T follicular helper cell (primary cell): ENCODE measurements at places on chromosomes 12 and 14.

GRCh38 chr14:68135566-68135965 lies 316.0 kb downstream of the RAD51B start:
- no peak for DNase-seq

GRCh38 chr14:77838831-77839511 lies 39.1 kb downstream of the ADCK1 start:
- no peak for DNase-seq

DNA sequence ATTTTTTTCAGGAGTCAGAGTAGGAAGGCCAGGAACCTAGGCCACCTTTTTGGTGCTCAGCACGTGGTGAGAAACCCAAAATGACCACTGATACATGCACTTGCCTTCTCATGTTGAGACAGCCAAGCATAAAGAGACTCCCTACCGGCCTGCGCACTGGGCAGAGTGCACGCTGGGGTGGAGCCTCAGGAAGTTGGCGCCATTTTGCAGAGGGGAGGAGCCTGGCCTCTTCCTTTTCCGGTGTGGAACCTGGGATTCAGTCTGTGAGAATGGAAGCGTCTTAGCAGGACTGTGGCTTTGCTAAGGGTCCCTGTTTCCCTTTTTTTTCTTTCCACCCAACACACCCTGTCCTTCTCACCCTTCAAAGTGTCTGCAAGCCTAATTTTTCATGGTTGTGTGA lies 62.9 kb upstream of the RTRAF start:
- no peak for DNase-seq

DNA sequence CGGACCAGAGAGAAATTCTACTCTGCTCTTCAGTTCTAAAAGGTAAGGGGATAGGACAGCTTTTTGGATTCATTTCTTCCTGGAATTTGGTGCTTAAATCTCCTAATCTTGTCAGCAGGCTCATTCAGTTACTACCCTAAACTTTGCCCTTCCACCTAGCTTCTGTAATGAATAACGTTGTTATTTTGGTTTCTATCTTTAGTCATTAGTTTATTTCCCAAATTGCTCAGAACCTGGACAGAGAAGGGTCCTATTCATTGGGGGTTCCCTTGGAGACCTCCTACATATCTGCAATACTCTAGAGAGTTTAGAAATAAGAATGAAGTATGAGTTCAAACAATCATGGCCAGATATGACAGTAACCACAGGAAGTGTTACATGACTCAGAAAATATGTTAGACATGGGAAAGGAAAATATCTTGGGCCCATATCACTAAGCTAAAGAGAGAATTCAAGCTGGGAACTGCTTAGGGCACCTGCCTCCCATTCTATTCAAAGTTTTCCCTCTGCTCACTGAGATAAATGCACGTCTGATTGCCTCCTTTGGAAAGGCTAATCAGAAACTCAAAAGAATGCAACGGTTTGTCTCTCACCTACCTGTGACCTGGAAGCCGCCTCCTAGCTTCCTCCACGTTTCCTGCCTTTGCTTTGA lies 87.9 kb downstream of the GAS2L3 start:
- no peak for DNase-seq

DNA sequence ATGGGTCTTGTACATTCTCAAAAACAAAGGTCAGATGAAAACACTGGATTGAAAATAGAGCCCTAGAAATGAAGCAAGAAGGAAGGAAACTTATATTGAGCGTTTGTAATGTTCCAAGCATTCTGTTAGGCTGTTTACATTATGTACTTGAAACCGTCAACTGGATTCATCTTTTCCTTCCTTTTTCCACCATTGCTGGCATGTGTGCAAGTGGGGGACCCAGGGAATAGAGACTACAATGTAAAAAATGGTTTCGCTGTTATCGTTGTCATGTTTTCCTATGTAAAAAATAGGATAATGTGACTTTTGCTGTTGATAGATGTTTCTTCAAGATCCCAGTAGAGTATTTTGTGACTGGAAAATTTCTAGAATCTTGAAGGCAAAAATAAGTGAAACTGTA lies 913.2 kb downstream of the NRXN3 start:
- DNase-seq: no peak

GRCh38 chr12:73984552-73984951 lies 553.1 kb upstream of the ATXN7L3B start:
- no peak for DNase-seq

DNA sequence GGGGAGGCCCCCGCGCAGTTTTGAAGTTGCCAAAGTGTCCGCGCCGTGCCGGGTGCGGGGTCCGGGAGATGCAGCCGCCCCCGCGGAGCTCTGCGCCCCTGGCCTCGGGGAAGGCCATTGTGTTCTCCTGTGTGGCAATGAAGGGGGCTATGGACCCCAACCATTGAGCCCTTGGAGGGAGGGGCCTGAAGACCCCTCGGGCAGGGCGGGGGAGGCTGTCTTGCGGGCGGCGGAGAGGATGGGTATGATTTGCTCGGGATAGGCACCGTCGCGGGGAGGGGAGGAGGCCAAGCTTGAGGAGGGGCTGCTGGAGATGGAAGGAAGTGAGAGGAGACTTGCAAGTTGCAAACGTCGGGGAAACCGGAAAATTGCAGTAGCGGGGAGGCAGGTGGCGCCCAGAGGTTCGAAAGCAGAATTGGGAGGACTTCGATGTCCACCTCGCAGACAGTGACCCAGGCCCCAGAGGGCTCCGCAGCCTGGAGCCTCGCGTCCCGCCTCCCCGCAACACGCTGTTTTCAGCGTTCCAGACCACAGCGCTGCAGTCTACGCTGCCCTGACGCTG lies 25.4 kb downstream of the BCL11B start:
- peak; percentile 52 for DNase-seq

DNA sequence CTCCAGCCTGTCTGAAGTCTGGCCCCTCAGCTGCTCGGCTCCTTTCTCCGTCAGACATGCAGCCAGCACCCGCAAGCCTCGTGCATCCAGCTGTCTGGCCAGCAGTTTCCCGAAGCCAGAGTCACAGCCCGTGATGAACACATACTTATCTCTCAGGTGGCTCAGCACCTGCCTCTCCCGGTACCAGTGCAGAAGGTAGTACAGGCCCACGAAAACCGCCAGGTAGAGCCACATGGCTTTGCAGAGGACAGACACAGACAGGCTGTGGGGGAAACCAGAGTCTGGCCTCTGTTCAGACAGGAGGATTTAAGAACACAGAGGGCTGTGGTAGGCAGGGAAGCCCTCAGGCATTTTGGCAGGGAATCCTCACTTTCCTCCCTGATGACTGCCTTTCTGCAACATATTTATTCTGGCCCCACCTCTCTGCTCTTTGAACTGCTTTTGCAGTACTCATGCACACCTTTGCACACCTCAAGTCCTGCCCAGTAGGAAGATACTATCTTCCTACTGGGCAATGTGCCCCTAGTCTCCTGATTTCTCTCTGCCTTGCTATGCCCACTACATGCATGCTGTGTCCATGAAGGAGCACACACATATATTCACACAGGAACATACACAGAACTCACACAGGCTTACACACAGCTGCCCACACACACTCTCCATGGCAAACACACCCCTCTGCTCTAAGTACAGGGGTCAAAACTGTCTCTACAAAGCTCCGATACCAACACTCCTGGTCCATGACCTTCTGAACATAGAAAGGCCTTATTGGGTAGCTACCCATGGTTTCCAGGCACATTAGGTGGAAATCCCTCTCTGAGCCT lies at the start of gene RDH16:
Gene RDH16 (minus strand): TSS at position 380 of the 824 bp plus-strand sequence. CDS start 146 bp downstream, at position 234.
- DNase-seq: no peak

GRCh38 chr14:99287269-99287942 lies 15.4 kb upstream of the BCL11B start:
- no peak for DNase-seq

GRCh38 chr12:18246066-18246465 lies 15.3 kb upstream of the PIK3C2G start:
- DNase-seq: no peak

DNA sequence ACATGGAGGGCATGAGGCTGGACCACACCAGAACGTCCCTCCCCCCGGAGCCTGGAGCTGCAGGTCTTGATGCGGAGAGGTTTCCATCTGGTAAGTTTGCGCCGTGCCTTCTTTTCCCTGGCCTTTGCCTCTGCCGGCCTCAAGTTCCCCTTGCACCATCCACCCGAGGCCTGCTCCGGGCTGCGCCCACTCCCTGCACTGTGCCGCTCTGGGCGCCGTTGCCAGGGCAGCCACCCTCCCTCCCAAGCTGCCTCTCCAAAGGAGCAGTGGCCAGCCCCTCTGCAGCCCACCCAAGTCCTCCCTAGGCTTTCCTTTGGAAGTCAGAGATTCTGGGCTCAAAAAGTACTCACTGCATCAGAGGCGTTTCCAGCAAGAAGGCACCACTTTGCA lies 46.2 kb upstream of the MEG3 start:
- DNase-seq: no peak

DNA sequence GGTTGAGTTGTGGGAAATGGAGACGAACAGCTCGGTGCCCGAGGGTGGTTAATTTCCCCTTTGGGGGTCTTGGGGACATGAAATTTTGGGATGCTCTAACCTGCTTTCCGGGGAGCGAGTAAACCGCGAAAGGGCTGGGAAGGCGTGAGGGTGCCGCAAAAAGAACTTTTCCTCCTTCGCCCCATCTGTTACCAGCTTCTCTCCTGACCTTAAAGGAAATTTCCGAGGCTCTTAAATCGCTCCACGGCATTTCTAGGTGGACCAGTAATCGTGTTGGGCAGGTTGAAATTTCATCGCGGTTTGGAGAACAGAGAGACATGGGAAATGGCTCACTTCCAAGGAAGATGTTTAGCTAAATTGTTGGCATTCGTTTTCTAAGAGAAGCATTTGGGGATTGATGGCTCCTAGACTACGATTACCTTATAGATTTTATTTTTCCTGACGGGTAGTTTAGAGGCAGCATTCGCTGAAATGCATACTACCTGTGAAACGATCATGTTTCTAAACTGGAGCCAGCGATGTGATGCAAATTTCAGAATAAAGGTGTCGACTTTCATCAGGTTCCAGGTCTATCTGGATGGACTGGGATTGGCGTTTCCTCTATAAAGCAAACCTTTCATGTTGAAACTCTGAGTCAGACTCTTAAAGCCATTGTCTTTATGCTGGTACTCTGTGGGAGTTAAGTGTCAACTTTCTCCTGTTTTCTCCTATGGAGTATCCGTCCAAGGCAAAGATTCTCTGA lies 414.5 kb downstream of the PCNX1 start:
- no peak for DNase-seq

GRCh38 chr12:93680006-93680405 lies 2.8 kb downstream of the CRADD start:
- DNase-seq: no peak

- DNase-seq: no peak
Observed at GRCh38 chr14:85475113-85475512, 54.8 kb upstream of the FLRT2 start.

DNA sequence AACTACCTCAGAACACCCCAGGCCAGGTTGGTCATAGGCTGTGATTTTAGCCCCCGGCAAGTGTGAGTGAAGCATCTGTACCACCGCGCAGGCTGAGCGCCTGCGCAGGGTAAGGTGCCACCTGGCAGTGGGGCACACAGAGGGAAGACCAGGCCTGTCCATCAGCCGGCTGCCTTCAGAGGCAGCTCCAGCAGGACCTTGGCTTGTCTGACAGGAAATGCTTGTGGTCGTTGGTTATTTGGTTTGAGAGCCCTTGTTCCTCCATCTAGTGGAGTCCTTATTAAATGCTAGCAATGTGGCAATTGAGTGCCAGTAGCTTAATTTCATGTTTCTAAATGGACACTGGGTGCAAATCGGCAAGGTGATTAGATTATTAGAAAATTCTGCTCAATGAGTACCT lies 27.5 kb downstream of the SLC25A29 start:
- DNase-seq: no peak

- DNase-seq: no peak
Observed at GRCh38 chr12:79200176-79200575, 335.6 kb downstream of the SYT1 start.

DNA sequence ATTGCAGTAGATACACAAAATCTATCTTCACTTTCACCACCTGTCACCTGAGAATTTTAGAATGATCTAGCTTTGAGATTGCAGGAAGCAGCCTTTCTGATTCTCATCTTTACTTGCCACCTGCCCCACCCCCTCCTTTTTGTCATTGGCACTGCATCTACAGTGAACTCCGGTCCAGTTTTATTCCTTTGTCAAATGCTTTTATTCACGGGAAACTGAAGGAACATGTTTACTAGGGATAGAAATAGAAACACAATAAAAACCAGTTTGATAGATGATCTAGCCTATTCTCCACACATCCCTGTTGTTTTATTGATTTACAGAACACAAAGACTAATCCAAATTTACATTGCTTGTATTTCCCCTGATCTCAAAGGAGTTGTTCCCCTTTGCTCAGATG lies 471.7 kb upstream of the STXBP6 start:
- no peak for DNase-seq
